CD4-positive, alpha-beta T cell treated with Interleukin-12 subunit alpha and Interleukin-12 subunit beta, for 1 hour (primary cell): ENCODE measurements at places on chromosomes 5 and 9.

- no peak for DNase-seq
Observed at GRCh38 chr9:14031810-14032209, 282.1 kb downstream of the NFIB start.

DNA sequence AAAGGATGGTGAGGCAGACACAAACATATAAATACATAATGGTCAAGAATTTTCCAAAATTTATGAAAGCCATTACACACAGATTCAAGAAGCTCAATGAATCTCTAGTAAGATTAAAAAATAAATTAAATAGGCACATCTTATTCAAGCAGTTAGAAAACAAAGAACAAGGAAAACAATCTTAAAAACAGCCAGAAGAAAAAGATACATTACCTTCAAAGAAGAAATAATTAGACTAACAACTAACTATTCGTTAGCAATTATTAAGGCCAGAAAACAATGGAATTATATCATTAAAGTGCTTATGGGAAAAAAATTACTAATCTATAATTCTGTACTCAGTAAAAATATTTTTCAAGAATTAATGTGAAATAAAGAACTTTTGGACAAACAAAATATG is 593.1 kb downstream of the EBF1 start:
- DNase-seq = no peak

DNA sequence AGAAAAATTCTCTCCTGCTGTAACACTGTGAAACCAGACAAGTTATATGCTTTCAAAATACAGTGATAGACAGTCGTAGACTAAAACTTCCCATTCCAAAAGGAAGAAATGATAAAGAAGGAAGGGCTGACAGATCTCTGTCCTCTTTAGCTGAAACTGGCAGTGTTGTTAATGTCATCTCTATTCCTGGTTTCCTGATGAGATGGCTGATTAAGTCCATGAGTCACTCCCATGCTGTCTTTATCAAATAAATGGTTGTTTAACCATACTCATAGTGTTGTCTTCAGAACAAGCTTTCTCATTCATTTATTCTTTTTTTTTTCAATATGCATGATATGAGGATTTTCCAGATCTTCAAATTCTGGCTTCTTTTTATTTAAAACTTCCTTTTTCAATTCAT is 952.2 kb upstream of the WWC1 start:
- DNase-seq = no peak

- DNase-seq = no peak
Observed at GRCh38 chr9:37559855-37560592, 16.2 kb downstream of the FBXO10 start.

DNA sequence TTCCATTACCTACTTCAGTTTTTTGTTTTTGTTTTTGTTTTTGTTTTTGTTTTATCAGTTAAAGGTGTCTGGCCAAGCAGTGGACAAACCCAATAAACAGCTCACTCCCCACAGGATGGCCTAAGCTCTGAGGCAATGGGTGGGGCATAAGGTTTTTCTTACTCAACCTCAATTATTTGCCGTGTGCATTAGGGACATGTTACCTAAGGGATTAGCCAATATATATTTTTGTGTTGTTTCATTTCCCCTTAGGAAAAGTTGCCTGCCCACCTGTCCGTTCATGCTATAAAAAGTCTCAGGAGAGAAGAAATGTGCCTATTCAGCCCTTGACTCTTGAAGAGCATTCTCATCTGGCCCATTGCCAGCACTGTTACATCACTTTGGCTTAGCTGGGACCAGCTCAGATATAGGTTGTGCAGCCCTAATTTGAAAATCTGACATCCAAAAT is 7.3 kb downstream of the SH3RF2 start:
- DNase-seq = no peak

DNA sequence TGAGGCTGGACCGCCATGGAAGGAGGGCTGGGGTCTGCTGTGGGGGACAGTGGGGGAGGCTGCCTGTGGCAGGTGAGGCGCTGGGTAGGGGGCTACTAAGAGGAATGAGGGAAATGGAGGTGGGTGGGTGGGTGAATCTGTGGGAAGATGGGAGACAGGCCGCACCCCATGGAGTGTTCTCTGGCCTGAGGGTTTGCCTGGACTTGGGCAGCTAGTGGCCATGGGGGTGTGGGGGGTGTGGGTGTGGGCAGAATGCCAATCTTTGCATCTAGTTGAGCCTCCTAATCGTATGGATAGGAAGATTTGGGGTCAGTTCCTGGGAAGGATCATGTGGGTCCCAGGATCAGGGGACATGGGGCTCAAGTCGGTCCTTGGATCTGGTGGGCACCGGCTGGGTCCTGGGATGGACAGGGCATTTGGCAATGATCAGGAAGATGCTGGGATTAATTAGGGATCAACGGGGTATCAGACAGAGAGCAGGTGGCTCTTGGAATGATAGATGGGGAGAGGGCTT is 518 bp downstream of the ZDHHC12 start:
- no peak for DNase-seq

GRCh38 chr9:14063756-14064155 is 250.2 kb downstream of the NFIB start:
- no peak for DNase-seq

GRCh38 chr5:34447424-34447823 is 208.7 kb upstream of the RAI14 start:
- DNase-seq = no peak

GRCh38 chr9:86614871-86615849 is 260.9 kb upstream of the TUT7 start:
- DNase-seq = no peak

GRCh38 chr9:2469681-2470221 is 151.8 kb upstream of the VLDLR start:
- no peak for DNase-seq

DNA sequence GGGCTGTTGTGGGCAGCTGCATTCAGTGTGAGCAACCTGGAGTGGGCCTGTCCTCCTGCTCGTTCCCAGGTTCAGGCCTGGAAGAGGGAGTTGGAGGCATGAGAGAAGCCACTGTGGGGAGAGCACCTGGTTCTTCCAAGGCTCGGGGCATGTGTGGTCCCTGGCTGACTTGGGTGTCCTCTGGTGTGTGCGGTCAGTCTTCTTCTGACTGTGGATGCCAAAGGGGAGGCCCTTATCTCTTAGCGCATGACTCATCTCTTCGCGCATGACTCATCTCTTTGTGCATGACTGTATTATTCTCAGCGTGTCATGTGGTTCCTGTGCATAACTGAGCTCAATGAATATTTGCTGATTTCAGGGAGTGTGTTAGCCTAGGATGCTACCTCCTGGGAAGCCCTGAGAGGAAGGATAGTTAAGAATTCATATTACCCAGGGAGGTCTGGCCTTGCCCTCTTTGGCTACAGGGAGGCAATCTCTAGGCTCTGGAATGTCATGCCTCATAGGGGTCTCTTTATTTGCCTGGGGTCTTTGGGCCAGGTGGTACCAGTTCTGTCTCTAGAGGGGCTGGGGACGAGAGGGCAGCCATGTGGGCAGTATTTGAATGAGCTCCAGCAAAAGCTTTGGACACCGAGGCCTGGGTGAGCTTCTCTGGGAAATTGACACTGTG is 188.7 kb downstream of the HSPA4 start:
- DNase-seq = no peak

DNA sequence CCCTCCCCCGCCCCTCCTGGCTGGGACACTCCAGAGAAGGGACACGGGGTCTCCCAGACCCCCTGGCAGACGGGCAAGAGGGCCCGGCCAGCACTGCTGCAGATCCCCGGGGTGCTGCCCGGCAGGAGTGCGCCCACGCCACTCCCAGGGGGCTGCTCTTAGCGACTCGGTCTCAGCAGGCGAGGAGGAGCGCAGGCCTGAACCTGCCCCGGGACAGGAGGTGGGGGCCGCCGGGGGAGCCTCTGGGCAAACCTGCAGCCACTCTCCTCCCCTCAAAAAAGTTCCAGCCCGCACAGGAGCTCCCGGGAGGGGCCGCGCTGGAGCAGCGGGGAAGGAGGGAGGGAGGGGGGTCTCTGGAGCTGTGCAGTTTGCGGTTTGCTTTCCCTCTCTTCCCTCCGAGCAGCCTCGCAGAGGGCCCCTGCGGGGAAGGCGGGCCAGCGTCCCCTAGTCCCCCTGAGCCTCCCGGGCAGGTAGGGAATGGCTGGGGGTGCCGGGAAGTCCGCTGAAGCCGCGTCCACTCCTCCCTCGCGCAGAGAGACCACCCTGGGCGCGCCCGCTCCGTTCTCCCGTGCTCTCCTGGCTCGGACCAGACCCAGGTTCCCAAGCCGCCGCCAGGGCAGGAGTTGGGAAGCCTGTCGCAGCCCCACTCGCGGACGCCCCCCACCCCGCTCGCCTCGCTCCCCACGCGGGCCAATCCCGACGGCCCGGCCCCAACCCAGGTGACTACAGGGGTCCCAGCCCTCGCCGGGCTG is 44.2 kb downstream of the NACC2 start:
- DNase-seq = no peak

- no peak for DNase-seq
Observed at GRCh38 chr5:329121-329735, 7.7 kb downstream of the AHRR start.

DNA sequence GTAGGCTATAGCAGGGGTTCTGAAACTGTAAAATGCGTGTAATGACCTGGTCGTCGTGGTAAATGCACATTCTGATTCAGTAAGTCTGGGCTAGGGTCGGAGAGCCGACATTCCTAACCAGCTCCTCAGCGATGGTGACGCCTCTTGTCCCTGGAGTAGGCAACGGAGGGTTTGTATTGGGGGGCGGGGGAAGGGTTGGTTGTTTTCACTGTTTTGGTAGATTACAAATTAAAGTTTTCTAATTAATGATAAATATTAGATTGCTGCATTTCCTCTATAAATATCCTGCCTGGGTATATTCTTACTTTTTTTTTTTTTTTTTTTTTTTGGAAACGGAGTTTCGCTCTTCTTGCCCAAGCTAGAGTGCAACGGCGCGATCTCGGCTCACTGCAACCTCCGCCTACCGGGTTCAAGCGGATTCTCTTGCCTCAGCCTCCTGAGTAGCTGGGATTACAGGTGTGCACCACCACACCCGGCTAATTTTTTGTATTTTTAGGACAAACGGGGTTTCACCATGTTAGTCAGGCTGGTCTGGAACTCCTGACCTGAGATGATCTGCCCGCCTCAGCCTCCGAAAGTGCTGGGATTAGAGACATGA is 566 bp upstream of the ALDH7A1 start:
- DNase-seq = no peak

DNA sequence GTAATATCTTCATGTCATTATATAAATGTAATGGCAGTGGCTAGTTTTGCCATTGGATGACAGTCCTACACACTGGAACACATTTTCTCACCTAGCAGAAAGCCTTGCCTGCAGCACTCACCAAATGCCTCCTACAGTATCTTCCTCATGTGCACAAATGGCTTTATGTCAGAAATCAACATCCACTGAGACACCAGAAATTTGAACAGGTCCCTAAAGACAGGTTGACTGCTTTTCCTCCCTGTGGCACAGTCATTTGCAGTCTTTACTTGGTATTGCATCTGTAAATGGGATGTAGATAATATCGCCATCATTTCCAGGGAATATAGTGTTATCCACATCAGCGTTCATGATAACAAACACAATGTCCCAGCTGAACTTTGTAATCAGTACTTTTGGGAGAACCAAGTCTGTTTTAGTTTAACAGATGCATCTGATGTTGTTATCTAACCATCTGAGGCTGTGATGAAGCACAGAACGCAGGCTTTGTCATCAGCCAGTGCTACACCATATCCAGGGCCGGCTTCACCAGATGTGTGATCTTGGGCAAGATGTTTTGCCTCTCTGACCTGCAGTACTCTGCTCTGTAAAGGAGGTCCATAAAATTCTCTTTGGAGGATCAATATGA is 83.9 kb upstream of the TAS2R1 start:
- no peak for DNase-seq

DNA sequence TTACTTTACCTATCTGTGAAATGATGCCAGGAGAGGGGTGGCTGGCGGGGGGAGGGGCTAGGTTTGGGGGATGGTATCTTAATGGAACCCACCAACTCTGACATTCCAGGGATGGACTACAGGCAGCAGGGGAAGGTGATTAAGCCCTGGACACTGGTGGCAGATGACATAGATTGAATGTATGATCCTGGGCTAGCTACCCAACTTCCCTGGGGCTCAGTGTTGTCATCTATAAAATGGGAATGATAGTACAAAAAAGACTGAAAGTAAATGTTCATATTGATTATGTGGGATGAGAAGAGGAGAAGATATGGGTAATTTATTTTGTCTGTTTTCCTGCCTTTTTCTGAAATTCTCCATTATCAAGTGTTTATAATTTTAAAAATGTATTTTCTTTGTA is 6.2 kb downstream of the CORO2A start:
- DNase-seq = no peak

DNA sequence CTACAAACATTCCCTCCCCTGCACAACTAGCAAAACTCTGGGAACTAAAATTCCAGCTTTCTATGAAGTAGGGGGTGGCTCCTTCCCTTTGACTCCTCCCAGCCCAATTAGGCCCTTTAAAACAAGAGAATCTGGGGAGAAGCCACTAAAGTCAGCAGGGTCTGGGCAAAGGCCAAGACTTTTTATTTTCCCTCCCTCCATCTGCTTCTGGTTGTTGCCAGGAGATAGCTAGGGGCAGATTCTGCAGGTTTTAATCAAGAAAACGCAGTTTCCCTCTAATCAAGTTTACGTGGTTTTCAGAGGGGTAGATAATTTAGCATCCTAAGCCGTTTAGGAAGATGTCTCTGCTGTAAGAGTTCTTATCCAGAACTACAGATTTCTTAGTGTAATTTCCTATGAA is 114.5 kb upstream of the CDH6 start:
- no peak for DNase-seq
